ENCODE measurements at places on chromosomes 11 and 22. TPM values are rescaled to one million over a fixed set of nuclear protein-coding genes. Genes with fewer than 3 reads are reported as not detected.

GRCh38 chr11:41283191-41283930 is 176.1 kb downstream of the LRRC4C start:
- no peak for ATAC-seq

DNA sequence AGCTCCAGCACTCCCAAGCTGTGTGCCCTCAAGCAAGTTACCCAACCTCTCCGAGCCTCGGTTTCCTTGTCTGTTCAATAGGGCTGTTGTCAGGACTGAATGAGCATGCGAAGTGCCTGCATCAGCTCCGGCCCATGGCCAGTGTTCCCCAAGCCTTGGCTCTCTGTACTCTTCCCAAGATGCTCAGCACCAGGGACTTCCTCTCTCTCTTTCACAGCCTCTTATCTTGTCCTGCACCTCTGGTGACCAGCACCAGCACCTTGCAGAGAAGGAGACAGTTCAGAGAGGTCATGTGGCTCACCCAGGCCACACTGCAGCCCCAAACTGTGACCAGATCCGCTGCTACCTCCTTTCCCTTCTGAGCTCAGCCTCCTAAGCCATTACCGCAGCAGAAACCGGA is 120.3 kb upstream of the ANO1 start:
- no peak for ATAC-seq

GRCh38 chr22:48305726-48306235 is 1521.9 kb downstream of the BRD1 start:
- ATAC-seq = no peak

- ATAC-seq = no peak
These were observed 187.8 kb downstream of the HIPK3 start for GRCh38 chr11:33444835-33445594.

DNA sequence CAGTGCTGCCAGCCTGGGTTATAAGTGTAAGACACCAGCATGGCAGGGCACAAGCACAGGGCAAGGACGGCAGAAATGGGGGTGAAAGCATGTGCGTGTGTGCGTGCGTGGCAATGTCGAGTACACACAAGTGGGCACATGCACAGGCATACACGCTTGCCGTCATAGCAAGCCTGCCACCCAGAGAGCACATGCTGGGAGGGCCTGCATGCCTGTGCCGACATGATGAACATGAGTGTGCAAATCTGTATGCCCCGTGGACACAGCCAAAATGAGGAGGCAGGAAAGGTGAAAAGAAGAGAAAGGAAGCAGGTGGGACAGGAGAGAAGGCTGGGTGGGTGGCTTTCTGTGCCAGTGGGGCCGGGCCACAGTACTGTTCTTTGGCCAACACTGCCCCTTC is 62.9 kb downstream of the NECTIN1 start:
- ATAC-seq = peak; percentile 57

DNA sequence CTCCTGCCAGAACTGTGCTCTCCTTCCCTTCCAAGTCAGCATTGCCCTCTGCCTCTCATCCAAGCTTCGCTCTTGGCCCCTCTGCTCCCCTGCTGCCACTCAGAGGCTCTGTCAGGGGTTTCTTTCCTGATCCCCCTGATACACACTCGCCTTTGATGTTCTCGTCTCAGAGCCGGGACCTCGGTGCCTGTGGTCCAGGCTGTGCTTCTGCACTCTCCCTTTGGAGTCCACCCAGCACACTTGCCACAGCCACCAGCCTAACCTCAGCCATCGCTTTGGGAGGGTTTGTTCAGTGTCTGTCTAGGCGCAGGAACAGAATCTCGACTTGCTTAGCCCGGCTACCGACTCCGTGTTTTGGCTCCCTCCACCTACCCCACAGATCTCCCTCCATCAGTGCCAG is 29.1 kb downstream of the PPFIA1 start:
- ATAC-seq = no peak

Gene SLC22A25
- total RNA-seq = not detected

Measured in esophagus mucosa (tissue), 1 donor.